Activated naive CD8-positive, alpha-beta T cell treated with anti-CD3 and anti-CD28 coated beads, Interleukin-2, amount 50 U/mL, for 24 hours (primary cell): ENCODE measurements at places on chromosomes 12 and 14.
A peak's percentile ranks its signal among the peaks of the same experiment; 100 is the strongest.

DNA sequence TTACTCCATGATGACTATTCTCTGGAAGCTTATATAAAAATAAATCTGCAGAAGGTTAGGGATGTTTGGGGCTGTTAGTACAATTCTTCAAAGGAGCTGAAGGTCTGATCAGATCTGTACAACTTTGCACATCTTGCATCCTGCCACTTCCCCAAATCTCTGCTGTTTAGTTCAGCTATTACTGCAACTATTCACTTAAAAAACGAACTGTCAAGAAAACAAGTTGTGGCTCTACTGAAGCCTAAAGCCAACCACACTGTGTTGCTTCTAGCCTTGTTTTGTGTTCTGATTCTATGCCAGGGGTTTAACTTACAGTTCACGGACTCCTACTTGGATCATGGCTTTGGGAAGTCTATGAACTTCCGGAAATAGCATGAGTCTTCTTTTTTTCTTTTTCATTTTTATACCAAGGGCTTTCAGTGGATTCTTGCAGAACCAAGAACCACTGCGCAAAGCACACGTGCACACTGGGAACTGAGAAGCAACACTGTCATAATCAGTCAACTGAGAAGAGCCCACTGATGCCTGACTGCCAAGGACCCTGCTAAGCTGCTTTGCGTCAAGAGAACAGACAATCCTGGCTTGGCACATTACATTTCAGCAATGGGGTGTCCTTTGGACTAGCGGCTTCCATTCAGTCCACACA is 66.3 kb upstream of the EEA1 start:
- DNase-seq, result no peak

DNA sequence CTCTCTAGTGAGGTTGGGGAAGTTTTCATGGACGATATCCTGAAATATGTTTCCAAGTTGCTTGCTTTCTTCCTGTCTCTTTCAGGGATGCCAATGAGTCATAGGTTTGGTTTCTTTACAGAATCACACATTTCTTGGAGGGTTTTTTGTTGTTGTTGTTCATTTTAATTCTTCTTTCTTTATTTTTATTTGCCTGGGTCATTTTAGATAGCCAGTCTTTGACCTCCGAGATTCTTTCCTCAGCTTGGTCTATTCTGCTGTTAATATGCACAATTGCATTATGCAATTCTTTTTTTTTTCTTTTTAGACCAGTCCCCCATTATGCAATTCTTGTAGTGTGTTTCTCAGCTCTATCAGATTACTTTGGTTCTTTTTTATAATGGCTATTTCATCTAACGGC is 338.9 kb downstream of the AEBP2 start:
- DNase-seq, result no peak

DNA sequence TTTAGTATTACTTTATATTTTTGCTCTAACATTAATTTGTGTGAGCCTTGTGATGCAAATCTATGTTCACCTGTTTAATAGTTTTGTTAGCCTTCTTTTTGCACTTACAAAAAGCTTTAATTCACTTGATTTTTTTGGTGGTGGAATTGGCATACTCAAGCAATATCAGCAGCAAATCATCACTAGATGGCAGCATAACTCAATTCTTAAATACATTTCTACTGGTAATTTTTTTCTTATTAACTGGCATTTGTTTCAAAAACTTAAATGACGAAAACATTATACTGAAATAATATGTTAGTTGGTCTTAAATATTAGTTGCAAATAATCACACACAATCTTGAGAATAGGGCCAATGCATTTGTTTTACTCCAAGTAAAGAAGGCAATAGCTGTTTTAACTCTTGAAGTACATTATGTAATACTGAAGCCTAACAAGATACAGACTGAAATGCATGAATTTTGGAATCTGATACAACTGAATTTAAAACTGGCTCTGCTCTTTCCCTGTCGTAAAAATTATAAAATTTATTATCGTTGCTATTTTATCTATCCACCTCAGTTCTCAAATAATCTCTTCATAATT is 151.5 kb downstream of the ATXN7L3B start:
- no peak for DNase-seq

- DNase-seq, result no peak
These were observed 183.1 kb downstream of the EMP1 start for GRCh38 chr12:13379531-13380188.

DNA sequence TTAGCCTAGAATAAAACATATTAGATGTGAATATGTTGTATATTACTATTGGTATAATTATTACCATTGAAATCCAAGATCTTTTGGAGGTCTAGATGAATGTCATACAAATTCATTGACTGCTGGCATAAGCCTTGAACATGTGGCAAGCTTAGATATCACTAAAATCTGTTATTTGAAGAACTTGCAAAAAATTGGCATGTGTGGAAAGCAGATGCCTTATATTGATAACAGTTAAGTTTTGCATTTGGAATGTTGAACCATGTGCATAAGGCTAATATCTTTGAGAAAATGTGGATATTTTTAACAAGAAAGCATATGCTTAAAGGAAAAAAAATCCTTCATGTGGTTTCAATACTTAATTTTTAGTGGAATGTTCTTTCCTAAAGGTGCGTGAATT is 203.6 kb upstream of the PRICKLE1 start:
- DNase-seq, result no peak

DNA sequence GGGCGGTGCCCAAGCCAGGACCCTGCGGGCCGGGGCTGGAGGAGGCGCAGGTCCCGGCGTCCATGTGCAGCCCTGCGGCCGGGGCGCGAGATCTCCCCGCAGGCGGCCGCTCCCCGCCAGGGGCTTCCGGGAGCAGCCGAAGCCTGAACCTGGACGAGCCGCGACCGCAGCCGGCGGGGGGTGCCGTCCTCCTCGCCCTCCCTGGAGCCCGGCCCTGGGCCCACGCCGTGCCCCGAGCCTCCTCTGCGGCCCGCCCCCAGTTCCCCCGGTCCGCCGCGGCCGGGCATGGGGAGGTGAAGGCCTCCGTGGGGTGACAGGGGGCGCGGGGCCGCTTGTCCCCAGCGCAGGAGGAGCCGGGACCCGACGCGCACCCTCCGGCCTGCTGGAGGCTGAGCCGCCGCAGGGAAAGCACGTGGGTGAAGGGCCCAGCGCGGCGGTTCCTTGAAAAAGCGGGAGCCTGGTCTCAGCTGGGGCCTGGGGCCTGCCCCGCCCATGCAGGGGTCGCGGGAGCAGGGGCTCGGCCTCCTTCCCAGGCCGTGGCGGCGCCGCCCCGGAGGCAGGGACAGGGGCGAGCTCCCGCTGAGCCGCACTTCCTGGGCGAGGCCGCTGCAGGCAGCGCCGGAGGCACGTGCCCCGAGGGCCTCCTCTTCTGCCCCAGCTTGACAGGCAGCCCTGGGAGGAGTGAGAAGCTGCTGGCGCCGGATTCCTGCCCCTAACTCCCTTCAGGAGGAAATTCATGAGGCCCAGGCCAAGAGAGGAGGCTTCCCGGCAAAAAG is 55.6 kb upstream of the PPP2R5C start:
- DNase-seq, result peak; percentile 53

DNA sequence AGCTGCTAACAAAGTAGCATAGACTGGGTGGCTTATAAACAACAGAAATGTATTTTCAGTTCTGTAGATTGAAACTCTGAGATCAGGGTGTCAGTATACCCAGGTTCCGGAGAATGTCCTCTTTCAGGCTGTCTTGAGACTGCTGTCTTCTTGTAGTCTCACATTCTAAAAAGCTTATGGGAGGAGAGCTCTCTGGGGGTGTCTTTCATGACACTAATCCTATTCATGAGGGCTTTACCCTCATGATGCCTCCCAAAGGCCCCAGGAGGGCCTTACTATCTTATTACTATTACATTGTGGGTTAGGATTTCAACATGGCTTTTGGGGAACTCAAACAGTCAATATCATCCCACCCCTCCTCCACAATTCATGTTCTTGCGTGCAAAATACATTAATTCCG is 94.3 kb downstream of the AEBP2 start:
- no peak for DNase-seq

GRCh38 chr14:30608533-30609006 is 13.5 kb upstream of the SCFD1 start:
- no peak for DNase-seq

DNA sequence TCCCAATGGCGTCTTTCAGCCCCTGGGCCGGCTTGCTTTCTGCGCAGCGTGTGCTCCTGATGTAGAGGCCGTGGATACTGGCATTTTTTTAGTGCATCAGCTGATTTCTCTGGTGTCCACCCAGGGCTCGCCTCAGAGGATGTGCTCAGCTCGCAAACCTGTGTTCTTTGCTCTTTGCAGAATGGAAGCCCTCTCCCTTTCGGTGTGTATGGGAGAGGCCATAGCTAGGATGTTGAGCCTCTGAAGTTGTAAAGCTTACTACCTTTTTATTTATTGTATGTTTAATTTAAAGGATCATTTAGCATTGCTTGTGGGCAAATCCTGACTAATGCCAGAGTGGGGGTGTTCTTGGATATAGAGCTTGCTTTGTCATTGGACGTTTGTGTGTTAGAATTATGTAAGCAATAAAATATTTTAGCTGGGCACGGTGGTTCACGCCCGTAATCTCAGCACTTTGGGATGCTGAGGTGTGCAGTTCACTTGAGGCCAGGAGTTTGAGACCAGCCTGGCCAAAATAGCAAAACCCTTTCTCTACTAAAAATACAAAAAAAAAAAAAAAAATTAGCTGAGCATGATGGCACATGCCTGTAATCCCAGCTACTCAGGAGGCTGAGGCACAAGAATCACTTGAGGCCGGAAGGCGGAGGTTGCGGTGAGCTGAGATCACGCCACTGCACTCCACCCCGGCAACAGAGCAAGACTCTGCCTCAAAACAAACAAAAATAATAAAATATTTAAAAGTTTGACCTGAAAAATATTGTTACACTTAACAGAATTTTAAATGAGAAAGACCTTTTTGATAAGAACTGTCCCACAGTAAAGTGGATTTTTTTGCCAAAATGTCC is 52.6 kb upstream of the MMP17 start:
- no peak for DNase-seq

DNA sequence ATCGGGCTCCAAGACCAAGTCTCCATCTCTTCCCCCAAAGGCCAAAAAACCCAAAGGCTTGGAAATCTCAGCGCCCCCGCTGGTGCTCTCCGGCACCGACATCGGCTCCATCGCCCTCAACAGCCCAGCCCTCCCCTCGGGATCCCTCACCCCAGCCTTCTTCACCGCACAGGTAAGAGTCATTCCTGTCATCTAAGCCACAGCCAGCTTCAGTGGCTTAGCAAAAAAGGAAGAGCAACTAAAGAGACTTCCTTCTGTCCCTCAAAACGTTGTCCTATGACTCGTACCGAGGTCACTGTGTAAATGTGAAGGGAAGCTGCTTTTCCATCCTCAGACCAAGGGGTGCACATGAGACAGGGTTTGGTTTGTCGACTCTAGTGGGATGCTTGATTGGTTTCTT is 53.4 kb downstream of the ELK3 start:
- peak; percentile 22 for DNase-seq

DNA sequence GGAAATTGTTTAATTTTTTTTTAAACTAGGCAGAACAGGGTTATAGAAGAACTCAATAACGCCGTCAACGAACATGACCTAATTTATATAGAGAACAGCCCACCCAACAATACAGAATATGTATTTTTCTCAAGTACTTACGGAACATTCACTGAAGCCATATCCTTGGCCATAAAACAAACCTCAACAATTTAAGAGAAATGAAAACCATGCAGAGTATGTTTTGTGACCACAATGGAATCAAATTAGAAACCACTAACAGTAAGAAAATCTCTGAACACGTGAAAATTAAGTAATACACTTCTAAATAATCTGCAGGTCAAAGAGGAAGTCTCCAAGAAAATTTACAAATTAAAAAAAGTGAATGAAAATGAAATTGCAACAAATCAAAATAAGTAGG is 9.4 kb downstream of the SART3 start:
- no peak for DNase-seq

- DNase-seq, result no peak
These were observed 140.3 kb downstream of the SLC6A15 start for GRCh38 chr12:84772281-84772680.

GRCh38 chr12:111174251-111174960 is 194.5 kb downstream of the PHETA1 start:
- no peak for DNase-seq

- DNase-seq, result no peak
These were observed 380.1 kb downstream of the RAD51B start for GRCh38 chr14:68199554-68200151.
